ENCODE measurements at places on chromosomes 11 and 22.
A peak's percentile ranks its signal among the peaks of the same experiment; 100 is the strongest.

- peak; percentile 29 for DNase-seq
Observed at GRCh38 chr11:12249590-12250260, 127.6 kb upstream of the PARVA start.

DNA sequence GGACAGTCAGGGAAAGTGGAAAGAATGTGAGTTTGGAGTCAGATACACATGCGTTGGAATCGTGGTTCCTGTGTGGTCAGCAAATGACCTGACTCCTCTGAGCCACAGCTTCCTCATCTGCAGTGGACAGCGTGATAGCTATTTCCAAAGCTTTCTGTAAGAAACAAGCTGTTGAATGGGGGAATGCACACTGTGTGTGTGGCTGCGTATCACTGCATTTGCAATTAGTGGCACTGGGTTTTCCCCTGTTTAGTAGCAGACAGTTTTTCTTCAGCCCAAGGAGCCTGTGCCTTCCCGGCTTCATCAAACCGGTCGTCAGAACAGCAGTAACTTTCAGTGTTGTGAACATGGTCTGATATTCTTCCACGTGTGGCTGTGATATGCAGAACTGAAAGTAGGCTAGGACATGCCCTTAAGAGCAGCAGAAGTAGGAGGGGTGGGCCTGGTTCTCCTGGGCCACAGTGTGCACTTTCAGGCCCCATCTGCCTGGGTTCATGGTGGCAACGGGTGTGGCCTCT, 121.5 kb downstream of the RRAS2 start:
- no peak for DNase-seq

DNA sequence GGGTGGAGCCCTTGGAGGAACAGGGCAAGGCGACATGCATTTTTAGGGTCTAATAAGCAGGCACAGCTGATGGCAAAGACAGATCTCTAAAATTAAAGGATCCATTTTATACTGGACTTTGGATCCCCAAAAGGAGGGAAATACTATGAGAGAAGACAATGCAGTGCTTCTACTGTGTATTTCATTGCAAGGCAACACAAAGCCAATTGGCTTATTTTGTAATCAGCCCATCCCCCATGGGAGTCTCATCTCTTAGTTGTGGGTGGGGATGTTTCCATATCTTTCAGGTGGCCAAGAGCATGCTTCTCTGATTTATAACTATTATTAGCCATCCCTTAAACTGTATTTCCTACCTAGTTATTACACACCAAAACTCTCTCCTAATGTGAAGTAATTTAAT, 18.5 kb upstream of the EI24 start:
- DNase-seq: no peak

DNA sequence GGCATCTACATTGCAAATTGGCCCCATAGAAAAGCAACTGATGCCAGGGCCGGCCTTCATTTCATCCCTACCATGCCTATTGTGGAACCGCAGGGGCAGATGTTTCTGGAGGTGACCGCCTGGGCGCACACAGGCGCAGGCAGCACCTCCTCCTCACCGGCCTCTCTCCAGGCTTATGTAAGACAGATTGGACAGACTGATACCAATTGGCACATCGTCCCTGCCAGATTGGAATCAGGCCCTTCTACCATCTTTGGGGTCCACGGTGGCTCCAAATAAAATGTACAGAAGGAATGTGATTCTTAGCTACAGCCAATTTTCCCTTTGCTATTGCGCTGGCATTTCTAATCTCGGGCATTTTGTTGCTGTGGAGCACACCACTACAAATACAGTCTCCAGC, 732.6 kb downstream of the NTM start:
- no peak for DNase-seq

DNA sequence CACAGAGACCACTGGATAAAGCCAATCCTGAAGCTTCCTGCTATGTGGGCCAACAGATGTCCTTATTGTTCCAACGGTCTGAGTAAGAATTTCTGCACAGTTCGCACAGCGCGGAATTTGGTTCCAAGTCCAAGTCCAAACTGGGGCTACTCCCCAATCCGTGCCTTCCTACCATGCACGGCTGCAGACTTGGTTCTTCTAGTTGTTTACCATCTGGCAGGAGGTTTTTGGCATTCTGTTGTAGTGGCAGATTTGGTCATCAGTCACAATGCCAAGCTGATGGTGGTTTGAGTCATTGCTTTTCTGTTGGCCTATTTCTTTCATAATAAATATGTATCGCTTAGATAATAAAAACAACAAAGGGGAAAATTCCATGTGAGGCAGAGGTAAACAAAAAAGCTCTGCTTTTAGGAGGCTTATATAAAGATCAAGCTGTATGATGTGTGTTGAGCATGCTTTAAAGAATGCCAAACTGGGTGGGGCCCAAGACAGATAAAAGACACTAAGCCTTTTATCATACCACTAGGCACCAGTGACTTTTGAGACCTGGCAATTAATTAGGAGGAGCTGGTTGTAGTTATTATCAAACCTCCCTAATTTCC, 52.5 kb upstream of the SYN3 start:
- no peak for DNase-seq

DNA sequence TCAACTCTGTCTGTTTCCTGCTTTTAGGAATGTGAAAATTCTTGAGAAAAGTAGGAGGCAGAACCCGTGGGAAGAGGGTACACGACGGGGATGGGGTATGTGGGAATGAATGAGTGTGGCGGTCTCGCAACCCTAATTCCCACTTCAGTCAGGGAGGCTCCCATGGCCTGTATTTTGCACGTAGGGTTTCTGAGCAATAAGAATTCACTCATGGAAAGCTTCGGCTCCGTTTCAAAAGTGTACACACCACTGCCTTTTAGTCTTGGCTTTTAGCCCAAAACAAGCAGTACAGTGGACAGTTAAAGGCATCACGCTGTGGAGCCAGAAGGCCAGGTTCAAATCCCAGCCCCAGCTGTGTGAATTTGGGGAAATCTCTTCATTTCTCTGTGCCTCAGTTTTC, 116.7 kb downstream of the MN1 start:
- no peak for DNase-seq

GRCh38 chr11:31809857-31810778, 1.0 kb downstream of the PAX6 start:
- DNase-seq: peak; percentile 49

- DNase-seq: peak; percentile 4
Observed at GRCh38 chr11:80621871-80622270, 1181.0 kb upstream of the TENM4 start.

GRCh38 chr11:13220148-13220547, 57.4 kb upstream of the BMAL1 start:
- DNase-seq: no peak

DNA sequence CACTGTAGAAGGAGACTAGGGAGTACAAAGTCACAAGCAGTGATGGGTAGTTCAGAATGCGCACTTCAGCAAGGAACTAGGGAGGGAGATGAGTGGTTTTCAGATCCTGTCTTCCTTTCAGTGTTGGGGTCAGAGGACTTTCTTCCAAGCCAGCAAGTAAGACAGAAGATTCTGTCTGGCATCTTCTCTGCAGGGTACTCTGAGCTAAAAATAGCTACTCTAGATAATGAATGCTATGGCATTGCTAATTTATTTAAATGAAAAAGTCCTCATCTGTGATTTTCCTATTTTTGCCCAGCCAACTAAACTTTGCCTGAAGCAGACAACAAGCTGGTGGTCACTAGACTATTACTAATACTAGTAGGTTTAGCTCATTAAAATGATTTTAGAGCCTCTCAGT, 18.3 kb upstream of the ARL14EP start:
- DNase-seq: no peak

DNA sequence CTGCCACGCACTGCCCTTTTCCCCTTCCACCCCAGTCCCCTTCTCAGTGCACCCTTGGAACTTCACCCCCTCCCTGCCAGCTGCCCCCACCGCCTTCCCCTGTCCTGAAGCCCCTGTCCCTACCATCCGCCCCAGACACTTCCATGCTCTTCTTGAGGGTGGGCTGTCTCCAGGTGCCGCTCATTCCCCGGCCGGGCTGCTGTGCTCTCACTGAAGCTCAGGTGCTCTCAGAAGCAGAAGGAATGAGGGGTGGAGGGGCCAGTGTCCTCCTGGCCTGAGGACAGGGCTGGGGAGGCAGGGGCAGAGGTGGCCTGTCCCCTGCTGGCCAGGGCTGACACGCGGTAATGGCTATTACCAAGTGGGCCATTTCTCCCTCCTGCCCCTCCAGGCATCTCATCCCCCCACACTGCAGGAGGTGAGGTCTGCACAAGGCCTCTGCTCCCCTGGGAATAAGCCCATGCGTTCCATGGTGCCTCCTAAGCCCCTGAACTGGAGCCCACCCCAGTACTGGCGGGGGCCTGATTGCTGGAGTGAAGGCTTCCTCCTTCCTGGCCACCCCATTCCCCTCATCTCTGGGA, 6.6 kb upstream of the BID start:
- DNase-seq: no peak

Data from epithelial cell of esophagus (primary cell).